Activated CD4-positive, alpha-beta T cell treated with anti-CD3 and anti-CD28 coated beads for 48 hours (primary cell): ENCODE measurements at places on chromosomes 4 and X.

DNA sequence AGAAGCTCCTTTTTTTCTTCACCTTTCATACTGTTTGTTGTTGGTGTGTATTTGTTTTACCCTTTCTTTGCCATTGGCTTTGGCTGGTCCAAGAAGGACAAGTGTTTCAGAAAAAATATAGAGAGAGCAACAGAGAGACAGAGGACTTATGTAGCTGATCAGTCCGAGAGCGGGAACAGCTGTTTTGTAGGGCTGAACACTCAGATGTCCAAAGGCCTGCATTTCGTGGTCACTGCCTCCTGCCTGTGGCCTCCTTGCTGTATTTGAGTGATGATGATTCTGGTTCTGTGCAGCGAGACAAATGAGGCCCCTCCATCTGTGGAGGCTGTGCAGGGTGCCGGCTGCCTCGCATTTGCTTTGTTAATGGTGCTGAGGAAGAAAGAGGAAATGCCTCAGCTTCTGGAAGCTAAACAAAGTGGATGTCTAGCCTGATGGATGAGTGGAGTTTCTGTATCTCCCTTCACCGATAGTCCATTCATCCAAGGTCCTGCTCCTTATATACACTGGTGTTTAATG lies 19.8 kb upstream of the STOX2 start:
- DNase-seq, result no peak

DNA sequence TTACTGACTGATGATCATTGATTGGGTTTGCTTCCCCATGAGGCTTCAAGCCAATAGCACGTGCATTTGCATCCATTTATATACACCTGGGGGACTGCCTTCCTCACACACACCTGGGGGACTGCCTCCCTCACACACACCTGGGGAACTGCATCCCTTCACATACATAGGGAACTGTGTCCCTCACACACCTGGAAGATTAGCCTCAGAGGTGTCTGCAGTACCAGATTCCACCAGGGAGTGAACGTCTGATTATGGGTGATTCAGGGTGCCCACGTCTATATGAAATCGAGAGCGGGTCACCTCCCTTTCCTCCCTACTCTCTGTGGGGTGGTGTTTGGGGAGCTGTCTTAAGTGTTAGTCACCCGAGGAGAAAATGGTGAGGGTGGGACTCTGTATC lies 16.9 kb downstream of the CD99 start:
- DNase-seq, result peak; percentile 47

GRCh38 chr4:3310301-3311094 lies 17.7 kb downstream of the RGS12 start:
- DNase-seq, result no peak

DNA sequence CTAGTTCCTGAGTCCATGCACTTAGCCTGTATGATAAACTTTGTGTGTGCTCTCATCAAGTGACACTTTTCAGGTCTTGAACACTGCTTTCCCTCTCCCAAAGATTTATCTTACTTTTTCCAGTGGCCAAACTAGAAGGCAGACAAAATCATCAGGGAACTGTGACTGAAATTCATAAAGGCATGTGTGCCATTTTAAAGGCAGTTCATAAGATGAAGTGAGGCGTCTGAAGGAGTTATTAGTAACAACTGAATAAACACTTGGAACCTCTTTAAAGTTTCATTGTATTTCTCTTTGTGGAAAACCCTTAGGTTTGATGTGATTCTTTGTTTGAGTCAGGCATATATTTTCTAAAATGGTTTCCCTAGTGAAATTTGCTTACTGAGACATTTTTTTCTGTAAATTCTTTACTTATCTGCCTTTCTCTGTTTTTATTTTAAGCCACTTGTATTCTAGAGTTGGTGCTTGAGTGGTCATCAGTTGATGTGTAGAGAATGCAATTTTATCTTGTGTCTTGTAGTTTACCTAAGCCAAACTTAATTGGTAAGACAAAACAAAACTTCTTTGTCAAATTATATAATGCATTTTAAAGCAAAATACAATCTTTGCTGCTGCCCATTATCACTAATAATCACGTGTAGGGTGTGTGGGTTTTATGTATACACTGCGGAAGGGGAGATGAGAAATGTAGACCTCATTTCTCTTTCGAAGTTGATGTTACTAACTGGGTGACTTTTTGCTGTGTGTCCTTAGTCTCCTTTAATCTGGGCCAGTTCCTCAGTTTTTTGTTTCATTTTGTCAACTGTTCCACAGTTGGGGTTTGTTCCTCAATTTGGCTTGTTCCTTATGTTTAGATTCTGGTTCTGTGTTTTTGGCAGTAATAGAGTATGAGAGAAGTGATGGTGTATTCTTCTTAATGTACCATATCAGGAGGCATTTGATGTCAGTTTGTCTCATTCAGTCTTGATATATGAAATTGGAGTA lies 56.8 kb downstream of the RBPJ start:
- no peak for DNase-seq

GRCh38 chr4:174086829-174087799 lies 196.4 kb downstream of the FBXO8 start:
- no peak for DNase-seq

- DNase-seq, result no peak
Observed at GRCh38 chrX:107747596-107748161, 27.9 kb downstream of the TSC22D3 start.

GRCh38 chr4:16119981-16120380 lies 36.2 kb upstream of the PROM1 start:
- no peak for DNase-seq

DNA sequence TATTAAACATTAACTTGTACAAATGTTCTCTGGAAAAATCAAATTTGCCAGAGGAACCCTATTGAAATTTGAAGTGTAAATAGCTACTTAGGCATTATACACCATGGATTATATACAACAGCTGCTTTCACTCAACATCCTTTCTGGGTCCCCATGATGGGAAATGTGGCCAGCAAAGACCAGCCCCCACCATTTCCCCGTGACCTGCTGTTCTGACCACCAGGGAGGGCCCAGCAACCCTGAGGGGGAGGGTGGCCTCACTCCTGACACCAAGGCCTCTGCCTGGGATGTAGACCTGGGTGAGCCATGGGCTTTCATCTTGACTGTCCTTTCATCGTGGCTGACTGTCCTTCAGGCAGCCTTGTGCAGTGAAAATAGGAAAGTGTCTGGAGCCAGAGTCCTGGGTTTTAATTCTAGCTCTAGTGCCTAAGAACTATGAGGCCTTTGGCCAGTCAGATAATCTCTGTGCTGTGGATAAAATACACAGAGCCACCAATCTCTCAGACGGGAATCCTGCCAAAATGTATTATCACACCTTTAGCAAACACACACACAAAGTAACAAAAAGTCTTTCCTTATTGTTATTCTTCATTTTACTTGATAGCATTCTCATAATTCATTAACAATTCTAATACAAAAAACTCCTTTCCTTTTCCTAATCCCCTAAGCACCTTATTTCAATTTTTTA lies 45.1 kb downstream of the NR3C2 start:
- DNase-seq, result no peak

GRCh38 chr4:82136161-82136801 lies 237.5 kb downstream of the HNRNPD start:
- no peak for DNase-seq

GRCh38 chr4:28883211-28883610 lies 1837.0 kb upstream of the PCDH7 start:
- no peak for DNase-seq

DNA sequence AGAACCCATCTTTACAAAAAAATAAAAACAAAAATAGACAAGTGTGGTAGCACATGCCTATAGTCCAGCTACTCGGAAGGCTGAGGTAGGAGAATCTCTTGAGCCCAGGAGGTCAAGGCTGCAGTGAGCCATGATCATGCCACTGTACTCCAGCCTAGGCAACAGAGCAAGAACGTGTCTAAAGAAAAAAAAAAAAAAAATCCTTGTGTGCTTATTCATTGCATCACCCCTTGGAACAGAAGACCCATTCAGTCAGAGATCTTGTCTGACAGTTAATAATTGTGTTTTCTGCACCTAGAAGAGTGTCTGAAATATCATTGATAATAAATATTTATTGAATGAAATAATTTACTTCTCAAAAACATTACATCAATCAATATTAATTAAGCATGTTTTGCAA lies 97.4 kb upstream of the TBL1X start:
- DNase-seq, result no peak

DNA sequence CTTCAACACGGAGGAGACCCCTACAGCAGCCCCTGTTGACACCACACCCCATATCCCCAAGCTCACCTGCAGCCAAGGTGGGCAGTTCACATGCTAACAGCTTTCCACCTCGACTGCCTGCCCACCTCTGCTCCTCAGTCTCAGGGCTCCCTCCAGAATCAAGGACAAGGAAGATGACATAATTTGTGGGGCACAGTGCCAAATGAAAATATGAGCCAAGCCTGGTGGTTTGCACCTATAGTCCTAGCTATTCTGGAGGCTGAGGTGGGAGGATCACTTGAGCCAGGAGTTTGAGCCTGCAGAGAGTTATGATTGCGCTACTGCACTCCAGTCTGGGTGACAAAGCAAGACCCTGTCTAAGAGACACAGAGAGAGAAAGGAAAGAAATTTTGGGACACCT lies 516.3 kb downstream of the BCOR start:
- no peak for DNase-seq

- DNase-seq, result no peak
Observed at GRCh38 chrX:95678679-95679078, 1006.0 kb upstream of the DIAPH2 start.

GRCh38 chr4:86452422-86452891 lies 92.6 kb upstream of the MAPK10 start:
- DNase-seq, result no peak

GRCh38 chr4:42781315-42781714 lies 111.2 kb upstream of the GRXCR1 start:
- DNase-seq, result no peak

- DNase-seq, result no peak
Observed at GRCh38 chr4:70182517-70183167, 12.9 kb upstream of the ODAM start.

DNA sequence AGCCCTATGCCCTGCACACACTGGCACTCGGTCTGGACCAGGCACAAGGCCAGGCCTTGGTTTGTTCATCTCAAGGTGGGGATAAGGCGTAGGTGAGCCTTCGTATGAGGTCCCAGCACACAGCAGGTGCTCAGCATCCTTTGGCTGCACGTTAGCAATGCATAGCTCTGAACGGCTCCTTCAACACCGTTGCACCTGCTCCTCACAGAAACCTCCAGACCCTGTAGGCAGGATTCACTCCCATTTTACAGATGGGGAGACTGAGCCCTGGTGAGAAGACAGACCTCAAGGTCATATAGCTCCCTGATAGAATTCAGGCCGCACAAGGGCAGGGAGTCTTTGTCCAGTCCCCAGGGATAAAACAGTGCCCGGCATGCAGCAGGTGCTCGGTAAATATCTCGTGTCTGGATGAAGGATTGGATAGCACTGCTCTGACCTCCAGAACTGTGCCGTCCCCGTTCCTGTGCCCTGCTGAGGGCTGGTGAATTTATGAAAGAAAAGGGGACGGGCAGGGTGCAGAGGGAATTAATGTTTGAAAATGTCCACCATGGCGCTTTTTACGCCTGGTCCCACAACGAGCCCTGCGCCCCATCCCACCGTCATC lies 2.4 kb downstream of the PPP2R2C start:
- DNase-seq, result no peak

GRCh38 chr4:86670298-86670697 lies 76.2 kb downstream of the PTPN13 start:
- no peak for DNase-seq

- DNase-seq, result no peak
Observed at GRCh38 chr4:176268963-176269362, at the start of gene ASB5. ASB5 (minus strand) TSS chr4:176269222; CDS start chr4:176269108, 114 bp downstream.

DNA sequence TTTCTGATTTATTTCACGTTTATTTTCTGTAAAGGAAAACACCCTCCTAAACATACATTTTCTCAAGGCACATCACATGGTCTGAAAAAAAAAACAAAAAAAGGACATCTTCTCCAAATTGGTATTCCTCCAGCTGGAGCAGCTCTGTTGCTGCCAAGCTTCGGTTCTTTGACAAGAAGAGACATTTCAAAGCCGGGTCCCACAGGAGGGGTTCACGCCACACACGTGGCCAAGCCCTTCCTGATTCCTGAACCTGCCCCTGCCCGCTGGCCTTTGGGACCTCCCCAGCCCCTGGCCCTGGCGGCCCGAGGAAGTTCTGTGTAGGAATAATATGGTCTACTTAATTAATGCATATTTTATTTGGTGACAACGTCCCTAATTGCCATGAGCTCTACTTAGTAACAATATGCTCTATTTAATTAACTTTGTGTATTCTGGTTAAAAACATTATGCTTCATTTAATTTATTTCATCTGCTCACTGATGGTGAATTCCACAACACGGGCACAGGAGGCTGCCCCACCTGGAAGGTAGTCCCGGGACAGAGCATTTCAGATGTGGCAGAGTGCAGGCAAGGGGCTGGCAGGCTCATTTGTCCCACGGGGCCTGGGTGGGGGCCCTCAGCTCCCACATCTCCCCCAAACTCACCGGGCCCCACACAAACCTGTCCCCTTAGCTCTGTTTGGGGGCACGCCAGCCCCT lies 5.4 kb upstream of the RGS12 start:
- no peak for DNase-seq

GRCh38 chr4:159719531-159719930 lies 616.7 kb downstream of the RAPGEF2 start:
- DNase-seq, result no peak

- no peak for DNase-seq
Observed at GRCh38 chr4:107900508-107900907, 30.8 kb upstream of the CYP2U1 start.

GRCh38 chrX:7145454-7145853 lies 2.1 kb upstream of the STS start:
- no peak for DNase-seq

GRCh38 chr4:158991534-158992155 lies 111.2 kb upstream of the RAPGEF2 start:
- no peak for DNase-seq

GRCh38 chrX:531611-531936 lies 99.0 kb upstream of the SHOX start:
- DNase-seq, result no peak

DNA sequence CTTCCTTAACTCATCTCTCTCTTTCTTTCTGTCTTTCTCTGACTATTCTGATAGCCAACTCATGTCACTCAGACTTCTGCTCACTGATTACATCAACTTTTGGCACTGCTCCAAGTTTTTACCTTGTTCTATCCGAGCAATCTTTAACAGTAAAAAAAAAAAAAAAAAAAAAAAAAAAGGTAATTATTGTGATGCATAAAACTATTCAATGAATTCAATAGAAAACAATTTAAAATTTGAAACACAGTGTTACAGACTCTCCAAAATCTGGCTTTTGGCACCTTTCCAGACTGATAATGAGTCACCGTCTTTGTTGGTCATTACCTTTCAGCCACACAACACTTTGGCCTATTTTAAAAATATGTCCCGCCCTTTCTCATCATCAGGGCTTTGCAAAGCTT lies 229.5 kb downstream of the GALNTL6 start:
- no peak for DNase-seq
